ENCODE measurements at places on chromosomes 13 and 19.
A peak's percentile ranks its signal among the peaks of the same experiment; 100 is the strongest.

GRCh38 chr19:45526971-45527370 is 19.7 kb downstream of the VASP start:
- no peak for DNase-seq

- DNase-seq, result no peak
These were observed 216.0 kb upstream of the SOX1 start for GRCh38 chr13:111850976-111851375.

GRCh38 chr13:30881191-30881651 is 24.9 kb upstream of the MEDAG start:
- peak; percentile 85 for DNase-seq

GRCh38 chr19:6270076-6270745 is 9.6 kb downstream of the MLLT1 start:
- no peak for DNase-seq

DNA sequence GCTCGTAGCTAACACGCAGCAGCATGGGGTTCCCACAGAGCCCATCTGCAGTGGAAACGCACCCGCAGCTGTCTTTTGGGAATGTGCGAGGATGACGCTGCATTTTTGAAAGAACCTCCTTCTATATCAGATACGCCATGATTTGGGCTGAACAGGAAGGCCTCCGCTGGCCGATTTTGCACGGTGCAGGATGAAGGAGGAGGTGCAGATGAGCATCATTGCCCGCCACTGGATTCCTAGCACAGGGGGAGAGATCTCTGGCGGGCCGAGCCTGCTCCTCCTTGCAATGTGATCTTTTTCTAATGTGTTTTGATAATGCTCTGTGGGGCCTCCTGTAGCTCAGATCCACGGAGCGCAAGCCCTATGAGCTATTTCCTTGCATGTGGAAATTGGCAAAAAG is 55.5 kb downstream of the EFNB2 start:
- DNase-seq, result no peak

Measured in fibroblast of the aortic adventitia (primary cell).